GM19239 (cell line): ENCODE measurements at places on chromosomes 4 and X.
A peak's percentile ranks its signal among the peaks of the same experiment; 100 is the strongest.

- peak; percentile 28 for DNase-seq
These were observed 16.3 kb downstream of the KLF8 start for GRCh38 chrX:56248492-56248891.

DNA sequence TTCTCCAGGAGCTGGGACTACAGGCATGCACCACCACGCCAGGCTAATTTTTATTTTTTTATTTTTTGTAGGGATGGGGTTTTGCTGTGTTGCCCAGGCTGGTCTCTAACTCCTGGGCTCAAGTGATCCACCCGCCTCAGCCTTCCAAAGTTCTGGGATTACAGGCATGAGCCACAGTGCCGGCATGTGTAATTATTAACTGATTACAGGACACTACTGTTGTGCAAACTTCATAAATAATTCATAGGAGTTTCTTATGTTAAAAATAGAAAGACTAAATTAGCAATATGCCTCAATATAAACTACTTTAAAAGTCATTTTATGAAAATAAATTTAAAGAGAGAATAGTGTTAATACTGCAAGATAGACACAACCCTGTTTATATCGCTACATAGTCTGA is 221.9 kb downstream of the SNCA start:
- DNase-seq: no peak

GRCh38 chrX:110004215-110004614 is 1.3 kb downstream of the TMEM164 start:
- DNase-seq: no peak

DNA sequence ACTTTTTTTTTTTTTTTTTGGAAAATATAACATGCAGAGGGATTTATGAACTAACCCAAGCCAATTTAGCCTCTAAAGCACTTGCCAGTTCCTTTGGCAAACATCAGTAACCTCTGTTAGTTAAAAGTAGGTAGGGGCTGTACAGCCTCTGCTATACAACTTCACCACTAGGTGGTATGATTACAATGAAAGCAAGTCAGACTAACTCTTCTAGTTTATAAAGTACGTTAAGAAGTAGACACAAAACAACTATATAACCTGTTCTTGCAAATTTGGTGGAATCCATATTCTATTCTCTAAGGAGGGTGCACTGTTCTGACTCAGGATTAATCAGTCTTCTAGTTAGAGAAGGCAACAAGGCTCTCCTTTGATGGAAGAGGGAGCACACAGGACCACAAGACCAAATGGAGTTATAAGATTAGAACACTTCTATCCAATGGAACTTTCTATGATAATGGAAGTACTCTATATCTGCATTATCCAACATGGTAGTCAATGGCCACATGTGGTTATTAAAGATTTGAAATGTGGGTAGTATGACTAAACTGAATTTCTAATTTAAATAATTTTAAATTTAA is 12.8 kb downstream of the AIMP1 start:
- DNase-seq: no peak

DNA sequence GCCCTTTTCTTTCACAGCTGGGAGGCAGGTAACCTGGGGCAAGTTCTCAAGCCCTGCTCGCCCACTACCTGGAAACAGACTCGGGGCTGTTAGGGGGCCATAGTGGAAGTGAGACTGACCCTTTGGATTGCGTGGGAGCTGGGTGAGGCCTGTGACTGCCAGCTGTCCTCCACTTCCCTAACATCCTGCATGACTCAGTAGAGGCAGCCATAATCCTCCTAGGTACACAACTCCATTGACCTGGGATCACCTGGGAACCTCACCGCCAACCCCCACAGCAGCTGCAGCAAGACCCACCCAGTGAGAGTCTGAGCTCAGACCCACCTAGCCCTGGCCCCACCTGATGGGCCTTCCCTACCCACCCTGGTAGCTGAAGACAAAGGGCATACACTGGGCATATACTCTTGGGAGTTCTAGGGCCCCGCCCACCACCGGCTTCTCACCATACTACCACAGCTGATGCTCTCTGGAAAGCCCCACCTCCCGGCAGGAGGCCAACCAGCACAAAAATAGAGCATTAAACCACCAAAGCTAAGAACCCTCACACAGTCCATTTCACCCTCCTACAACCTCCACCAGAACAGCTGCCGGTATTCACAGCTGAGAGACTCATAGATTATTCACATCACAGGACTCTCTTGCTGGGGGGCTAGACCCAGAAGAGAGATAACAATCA is 61.1 kb upstream of the DCTD start:
- no peak for DNase-seq

DNA sequence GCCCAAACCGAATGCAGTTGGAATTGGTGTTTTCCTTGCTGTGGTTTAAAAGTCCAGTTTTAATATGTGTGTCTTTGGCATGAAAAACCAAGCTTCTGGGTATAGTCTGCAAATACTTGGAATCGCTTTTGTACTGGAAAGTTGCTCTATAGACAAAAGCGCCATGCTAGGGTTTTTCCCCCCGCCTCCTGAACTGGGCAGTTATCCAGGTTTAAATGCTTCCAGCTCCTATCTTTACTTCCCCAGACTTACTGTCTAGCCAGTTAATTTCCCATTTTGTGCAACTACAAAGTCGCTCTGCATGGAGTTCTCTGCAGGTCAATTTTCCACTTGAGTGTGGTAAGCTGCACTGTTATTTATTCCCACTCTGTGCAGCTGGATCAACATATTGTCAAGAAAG is 2.7 kb downstream of the RASL11B start:
- no peak for DNase-seq

- peak; percentile 82 for DNase-seq
These were observed 1.8 kb downstream of the ABCD1 start for GRCh38 chrX:153726286-153727122.

DNA sequence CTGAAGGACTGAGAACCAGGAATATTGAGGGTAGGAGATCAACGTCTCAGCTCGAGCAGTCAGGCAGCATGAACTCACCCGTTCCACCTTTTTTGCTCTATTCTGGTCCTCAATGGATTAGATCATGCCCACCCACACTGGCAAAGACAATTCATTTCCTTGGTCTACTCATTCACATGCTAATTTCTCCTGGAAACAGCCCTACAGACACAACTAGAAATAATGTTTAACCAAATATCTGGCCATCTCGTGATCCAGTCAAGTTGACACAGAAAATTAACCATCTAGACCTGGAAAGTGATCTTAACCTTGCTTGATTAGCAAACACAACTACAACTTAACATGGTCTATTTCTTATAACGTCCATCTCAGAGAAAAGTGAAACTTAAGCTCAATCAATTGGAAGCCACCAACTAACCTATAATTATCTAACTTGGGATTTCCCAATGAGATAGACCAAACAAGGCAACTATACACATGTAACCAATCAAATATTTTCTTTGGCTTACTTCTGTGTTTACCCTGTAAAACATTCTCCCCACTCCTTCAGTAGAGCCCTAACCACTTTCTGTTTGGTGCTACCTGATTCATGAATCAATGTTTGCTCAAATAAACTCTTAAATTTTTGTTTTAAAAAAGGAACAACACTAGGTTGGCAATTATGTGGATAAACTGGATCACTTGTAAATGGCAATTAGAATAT is 69.7 kb upstream of the MAMLD1 start:
- no peak for DNase-seq

- DNase-seq: no peak
These were observed 84.8 kb downstream of the TIGD2 start for GRCh38 chr4:89196056-89196674.

DNA sequence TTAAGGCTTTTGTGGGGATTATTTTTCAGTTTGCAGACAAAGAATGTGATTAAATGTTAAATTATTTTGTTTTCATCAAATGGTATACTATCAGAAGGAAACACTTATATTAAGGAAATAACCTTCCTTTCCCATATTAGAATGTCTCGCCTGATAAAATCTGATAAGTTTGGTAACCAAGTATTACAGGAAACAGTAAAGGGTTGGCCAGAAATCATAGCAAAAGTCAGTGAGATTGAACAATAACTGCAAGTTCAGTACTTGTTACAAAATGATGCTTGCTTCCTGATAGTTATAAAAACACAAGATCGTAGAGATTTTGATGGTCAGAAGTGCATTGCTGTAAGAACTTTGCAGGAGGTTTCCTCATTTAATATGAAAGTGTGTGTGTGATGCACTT is 40.5 kb downstream of the FABP2 start:
- DNase-seq: no peak

DNA sequence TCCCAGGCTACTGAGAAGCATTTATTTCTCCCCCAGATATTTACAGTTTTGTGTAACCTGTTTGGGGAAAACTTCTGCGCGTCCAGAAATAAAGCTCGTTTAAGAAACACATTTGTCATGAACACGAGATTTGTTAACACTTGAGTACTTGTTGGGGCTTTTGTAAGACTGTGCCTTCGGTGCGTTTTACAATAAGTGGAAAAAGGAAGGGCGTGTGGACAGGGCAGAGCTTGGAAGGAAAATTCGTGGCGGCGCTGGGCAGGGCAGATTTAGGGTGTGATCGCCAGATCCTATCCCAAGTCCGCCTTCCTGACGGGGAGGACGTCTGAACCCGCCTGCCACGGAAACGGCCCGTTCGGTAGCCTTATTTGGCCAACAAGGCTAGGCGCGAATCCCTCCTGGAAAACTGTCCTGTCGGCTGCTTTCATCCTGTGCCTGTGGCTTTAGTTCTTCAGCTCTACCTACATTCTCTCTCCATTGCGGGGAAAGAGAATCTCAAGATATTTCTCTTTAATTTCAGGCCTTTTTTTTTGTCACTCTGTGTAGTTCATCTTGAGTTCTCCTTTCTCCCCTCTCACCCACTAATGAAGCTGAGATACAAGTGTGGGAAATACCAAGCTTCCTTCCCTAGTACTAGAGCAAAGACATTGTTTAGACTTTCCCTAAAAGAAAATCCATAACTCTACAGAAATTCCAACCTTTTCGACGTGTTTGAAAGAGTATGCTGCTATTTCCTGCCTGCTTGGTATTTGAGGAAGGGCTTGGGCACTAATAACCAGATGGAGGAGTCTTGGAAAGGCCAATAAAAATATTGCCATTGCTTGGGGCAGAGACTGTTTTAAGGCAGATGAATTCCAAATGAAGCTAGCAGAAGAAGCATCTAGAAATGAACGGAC is 982 bp downstream of the PDLIM5 start:
- peak; percentile 5 for DNase-seq

- no peak for DNase-seq
These were observed 296.9 kb downstream of the INPP4B start for GRCh38 chr4:142549248-142549647.

- no peak for DNase-seq
These were observed 340.1 kb upstream of the NR3C2 start for GRCh38 chr4:148782284-148782683.

GRCh38 chrX:118730500-118731247 is 3.3 kb downstream of the IL13RA1 start:
- no peak for DNase-seq

DNA sequence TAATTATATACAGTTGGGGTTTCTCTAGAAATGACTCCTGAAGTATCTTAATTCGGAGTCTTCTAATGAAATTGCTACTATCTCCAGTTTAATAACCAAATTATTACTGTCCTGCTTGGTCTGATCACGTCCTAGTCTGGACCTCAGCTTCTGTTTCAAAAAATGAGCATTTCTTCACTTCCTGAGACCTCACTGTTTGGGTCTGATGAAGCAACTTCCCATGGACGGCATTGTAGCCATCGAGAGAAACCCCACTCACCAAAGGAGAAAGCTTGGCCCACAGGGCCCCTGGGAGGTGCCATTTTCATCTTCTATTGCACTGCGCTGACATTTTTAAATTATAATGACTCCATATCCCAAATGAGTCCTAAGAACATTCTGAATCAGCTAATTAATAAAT is 178.0 kb downstream of the MGST2 start:
- DNase-seq: no peak
